ENCODE measurements at places on chromosomes 11 and 22.

DNA sequence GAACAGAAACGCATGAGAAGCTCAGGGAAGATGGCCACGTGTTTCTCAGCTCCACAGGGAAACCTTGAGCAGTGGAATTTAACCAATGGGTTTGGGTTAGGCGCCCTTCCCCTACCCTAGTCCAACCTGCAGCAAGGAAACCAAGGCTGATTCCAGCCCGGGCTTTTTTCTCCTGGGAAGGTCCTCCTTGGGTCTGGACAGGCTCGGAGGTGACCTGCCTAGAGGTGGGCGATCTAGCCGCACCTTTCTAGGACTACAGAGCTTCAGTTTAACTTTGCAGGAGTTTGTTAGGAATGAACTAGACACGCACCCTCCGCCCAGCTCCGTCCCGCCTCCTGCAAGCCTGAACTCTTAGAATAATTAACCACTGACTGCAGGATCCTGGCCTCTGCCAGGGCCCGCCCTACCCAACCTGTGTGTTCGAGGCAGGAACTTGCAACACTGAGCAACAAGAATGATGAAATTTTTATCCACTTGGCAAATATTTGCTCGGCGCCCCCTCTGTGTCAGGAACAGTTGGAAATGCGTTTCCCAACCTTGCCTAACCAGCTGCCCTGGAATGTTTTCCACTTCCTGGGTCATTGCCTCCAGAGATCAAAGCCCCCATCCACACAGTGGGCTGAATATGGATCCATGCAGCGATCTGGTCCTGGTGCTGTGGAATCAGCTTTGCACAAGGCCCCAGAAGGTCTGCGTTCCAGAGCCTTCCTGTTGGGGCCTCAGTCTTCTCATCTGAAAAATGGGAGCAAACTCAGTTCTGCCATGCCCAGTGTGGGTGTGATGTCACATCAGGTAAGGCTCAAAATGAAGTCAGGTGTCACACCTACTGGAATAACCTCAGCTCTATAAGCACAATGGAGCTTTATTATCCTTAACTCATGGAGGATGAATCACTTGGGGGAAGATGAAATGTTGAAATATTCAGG lies 13.3 kb downstream of the MPST start:
- DNase-seq: no peak

DNA sequence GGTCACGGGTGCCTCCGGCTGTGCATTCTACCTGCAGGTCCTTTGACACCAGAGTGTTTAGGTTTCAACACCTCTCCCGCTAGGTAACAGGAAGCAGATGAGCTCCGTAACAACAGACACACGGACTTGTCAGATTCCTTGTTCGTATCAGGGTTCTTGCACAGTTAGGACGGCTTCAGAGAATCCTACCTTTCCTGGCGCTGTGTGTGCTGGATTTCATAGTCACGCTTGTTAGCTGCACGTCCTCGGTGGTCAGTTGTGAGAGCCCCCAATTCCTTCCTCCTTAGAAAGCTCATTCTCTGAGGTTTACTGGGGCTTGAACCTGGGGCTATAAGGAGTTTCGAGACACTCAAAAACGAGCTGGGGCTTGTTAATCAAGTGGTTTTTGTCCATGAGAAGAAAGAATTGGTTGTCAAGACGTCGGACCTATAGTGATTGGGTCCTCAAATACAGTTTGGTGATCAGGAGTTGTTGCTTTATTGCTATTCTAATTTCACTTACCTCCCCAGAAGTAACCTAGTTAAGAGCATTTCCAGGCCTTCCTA lies 664 bp downstream of the DDB2 start:
- no peak for DNase-seq

- no peak for DNase-seq
Measured at GRCh38 chr11:126731576-126732142, 268.9 kb downstream of the KIRREL3 start.

DNA sequence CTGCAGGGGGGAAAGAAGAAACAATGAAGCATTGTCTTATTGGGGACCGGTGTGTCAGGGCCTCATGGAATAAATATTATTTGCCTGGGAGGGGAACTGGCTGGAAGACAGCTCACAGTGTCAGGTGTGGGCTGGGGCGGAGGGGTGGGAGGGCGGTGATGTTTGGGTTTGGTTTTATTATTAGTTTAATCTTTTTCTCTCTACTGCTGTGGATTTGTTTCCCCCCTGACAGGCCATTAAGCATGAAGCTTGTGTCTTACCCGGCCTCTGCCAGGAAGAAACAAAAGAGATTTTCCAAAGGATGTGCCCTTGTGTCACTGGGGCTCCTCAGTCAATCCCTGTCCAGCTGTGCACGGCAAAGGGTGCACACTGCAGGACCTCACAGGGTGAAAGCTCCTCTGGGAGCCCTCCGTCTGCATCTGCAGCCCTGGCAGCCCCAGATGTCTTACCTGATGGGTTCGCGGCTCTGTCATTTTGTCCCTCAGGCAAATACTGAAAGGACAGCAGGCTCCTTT lies 203.1 kb upstream of the TMEM45B start:
- DNase-seq: no peak

DNA sequence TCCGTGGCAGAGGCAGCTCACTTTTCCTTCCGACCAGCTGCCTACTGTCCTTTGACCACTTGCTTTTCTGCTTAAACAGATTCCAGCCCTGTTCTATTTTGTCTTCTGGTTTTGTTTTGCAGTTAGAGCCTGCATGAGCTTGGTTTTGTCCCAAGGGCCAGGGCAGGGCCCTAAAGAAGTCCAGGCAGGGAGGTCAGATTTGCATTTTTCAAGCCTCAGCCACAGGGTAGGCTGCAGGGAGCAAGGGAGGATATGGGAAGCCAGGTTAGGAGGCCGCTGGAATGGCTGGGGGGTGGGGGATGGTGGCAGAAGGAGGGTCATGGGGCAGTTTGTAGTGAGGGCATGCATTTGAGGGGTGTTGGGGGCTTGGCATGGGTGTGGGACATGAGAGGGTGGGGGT lies 23.1 kb downstream of the FADD start:
- DNase-seq: no peak

- no peak for DNase-seq
Measured at GRCh38 chr11:92810423-92811064, 158.9 kb upstream of the MTNR1B start.

DNA sequence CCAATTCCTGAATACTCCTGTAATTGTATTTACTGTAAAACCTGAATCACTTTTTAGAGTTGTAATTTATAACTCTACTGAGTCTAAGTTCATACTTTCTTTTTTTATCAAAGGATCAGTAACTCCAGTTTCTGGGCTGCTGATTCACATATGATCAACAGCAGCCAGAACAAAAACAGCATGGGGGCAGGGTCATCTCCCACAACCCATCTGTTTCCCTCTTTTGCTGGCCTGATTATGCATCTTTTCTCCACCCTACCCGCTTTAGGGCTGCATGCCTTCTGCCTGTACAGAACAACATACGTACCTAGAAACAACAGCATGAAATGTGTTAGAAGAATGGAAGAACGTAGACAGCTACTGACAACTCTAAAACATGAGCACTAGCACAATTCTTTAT lies 76.0 kb downstream of the MRTFA start:
- peak; percentile 36 for DNase-seq

DNA sequence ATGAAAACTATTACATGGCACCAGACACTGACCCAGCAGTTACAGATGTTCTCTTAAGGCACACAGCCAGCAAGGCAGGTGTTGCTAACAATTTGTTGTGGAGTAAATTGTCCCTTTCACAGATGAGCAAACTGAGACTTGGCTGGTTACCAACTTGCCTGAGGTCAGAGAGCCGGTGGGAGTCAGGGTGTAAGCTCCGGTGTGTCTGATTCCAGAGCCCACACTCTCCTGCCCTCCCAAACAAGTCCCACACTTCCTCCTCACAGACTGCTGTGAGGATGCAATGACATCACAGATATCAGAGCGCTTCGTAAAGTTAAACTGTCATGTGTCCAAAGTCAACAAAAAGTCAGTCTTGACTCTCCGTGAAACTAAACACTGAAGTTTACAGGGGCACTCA lies 12.5 kb downstream of the GDPD5 start:
- peak; percentile 65 for DNase-seq

GRCh38 chr11:128632141-128632791 lies 44.9 kb upstream of the ETS1 start:
- no peak for DNase-seq

GRCh38 chr11:116742104-116742503 lies 30.7 kb downstream of the BUD13 start:
- no peak for DNase-seq

GRCh38 chr11:83671289-83671688 lies 385.1 kb upstream of the CCDC90B start:
- no peak for DNase-seq

DNA sequence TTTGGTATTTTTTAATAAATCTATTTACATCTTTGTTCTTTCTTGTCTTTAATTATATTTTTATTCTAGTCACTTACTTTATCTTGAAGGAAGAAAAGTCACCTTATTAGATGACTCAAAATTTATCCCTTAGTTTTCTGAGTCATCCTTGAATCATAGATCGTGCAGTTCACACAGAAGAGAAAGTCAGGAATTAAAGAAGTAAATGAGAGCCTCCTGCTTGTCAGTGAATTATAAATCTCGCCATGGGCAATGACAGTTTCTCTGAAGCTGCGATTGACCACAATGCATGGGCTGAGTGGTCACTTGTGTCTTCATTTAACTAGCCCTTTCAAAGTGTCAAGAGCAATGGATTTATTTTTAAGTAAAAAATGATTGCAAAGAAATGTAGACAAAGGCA lies 91.2 kb downstream of the LUZP2 start:
- DNase-seq: no peak

Data from brain pericyte (primary cell).